ENCODE measurements at places on chromosomes 3 and 15.

- DNase-seq: no peak
Observed at GRCh38 chr3:183377307-183377959, 51.0 kb downstream of the MCF2L2 start.

DNA sequence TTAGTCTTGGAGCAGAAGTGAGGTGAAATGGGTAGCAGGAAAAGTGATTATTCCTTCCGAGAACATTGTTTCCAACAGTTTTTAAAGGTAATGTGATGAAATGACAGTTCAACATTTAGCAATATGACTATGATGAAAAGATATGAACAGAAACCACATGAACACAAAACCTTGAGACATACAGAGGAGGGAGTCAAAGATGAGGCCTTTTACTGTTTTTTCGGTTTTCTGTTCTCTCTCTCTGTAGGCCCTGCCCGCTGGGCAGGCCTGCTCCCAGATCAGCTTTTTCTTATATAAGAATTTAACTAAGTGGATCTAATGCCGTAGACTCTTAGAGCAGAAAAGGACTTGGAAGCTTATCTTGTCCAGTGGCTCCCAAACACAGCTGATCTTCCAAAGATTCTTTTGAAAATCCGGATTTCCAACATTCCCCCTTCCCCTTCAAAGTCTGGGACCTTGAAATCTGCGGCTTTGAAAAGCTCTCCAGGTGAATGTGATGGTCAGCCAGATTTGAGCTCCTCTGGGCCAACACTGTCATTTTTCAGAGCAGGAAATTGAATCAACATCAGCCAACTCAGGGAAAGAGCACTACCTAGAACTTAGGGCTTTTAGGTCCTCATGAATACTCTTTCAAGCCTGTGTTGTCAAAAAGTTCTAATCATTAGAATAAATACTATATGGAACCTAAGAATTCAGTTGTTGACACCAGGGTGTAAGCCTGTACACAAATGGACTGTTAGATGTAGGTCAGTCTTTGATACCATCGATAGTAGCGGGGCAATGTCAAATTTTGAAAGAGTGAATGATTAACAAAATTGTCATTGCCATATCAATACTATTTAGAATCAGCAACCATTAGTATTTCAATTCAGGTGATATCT, 372.7 kb downstream of the SHQ1 start:
- DNase-seq: peak; percentile 27

DNA sequence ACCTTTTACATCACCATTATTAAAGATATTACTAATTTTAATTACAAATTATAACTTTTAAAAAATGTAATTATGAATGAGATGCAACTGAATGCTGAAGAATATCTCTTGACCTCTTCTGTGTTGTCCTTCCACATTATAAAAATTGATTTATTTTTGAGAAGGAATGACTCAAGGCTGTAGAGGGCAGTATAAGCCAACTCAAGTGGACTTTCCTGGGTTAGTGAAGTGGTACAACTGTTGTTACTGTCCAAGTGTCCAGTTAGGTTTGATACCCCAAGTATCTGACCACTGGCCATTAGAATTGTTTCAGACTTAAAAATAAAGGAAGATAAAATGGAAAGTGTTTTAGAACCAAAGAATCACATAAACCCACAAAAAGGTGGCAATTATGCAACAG, 51.9 kb downstream of the BBX start:
- peak; percentile 41 for DNase-seq

DNA sequence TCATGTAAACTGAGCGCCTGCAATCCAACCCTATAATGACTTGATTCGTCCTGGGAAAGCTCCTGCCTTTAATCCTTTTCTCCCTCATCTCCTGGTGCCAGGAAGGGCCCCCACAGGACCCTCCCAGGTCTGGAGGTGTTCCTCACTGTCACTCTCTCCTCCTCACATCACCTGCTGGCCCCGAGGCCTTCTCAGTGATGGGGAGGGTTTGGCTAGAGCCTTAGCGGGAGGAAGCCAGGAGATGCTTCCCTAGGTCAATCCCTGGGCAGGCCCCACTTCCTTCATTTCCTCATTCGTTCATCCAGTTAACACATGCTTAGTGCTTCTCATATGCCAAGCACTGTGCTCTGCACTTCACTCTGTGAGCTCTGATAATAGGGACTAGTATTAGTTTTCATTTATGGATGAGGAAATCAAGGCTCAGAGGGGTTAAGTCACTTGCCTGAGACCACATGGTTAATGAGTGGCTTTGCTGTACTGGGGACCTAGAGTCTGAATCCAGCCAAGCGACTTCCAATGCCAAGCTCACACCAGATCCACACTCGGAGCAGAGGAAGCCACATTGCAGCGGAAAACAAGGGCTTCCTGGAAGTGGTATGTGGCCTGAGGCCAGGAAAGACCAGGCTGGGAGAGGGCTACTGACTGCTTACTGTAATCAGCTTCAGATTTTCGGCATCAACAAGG, 50.3 kb upstream of the CHRNB4 start:
- DNase-seq: no peak

- no peak for DNase-seq
Observed at GRCh38 chr3:124557-125179, 71.9 kb upstream of the CHL1 start.

DNA sequence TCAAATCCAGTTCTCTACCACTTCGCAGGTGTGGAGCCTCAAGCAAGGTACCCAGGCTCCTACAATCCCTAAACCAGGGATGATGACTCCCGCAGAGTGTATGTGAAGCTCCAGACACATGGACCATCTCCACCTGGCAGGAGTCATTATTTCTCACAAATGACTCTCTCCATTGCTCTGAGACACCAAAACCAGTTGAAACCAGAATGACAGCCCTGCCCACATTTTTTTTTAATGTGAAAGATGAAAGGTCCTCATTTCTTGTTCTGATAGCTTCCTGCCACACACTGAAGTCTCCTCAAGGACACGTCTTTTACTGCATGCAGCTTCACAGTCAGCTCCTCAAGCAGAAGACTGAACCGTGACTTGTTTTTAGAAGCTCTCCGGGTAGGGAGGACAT, 61.4 kb upstream of the ZBTB38 start:
- no peak for DNase-seq

GRCh38 chr3:17431004-17431403, 311.4 kb downstream of the TBC1D5 start:
- DNase-seq: peak; percentile 42

DNA sequence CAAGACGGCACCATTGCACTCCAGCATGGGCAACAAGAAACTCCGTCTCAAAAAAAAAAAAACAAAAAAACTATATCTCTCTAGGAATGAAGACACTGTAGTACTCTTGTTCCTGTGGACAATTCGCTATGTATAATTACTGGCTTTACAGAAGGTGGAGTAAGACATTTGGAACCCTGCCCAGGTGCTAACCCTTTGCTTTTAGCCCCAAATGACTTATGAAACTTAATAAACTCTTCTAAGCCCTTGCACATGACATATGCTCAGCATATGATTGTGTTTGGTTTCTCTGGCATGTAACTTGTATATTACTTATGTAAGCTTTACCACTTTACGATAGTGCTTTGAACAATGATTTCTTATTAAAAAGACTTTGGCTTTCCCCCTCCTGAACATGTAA, 27.3 kb upstream of the PRTG start:
- no peak for DNase-seq

DNA sequence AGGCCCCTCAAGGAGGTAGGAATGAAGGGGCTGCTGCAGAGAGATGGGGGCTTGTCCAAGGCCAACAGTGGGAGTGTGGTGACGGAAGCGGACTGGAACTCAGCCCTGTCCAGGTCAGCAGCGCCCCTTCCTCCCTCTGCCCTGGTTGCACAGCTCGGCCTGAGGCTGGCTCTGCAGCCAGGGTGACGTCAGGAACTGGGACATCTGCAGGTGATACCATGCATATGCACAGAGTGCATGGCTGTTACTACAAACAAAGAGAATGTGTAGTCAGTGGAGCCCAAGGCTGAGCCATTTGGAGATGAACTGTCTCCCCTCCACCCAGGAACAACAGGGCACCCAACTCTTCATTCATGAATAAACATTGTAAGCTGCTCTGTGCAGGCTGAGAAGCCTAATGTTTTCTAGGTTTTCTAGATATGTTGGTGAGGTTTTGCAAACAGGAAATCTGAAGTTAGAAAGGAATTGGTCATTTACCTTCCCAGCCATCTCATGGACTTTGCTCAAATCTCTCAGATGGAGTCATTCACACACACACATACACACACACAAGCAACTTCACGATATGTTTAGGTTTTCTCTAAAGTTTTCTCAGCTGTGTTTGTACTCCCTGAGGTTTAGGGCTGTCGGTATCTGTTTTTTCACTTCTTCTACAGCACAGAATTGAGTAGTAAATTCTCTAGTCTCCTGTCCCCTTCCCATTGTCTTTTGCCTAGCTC, 117.2 kb downstream of the TLE3 start:
- no peak for DNase-seq

DNA sequence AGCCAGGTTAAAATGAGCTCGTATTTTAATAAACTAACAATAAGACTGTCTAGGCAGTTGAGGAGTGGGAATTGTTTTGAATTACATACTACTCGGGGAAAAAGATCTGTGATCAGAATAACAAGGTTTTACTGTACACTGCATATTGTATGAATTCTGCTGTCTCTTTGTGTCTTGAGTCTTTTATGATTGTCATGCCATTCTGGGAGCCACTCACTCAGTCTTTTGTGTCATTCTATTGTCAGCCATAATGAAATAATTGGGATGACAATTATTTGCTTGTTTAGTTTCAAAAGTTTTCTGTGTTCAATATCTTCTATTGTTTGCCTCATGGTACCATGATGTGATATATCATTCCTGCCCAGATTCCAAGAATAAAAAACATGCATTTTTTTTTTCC, 339.6 kb upstream of the TBL1XR1 start:
- DNase-seq: no peak

- no peak for DNase-seq
Observed at GRCh38 chr3:83076041-83076440, 1314.6 kb upstream of the GBE1 start.

DNA sequence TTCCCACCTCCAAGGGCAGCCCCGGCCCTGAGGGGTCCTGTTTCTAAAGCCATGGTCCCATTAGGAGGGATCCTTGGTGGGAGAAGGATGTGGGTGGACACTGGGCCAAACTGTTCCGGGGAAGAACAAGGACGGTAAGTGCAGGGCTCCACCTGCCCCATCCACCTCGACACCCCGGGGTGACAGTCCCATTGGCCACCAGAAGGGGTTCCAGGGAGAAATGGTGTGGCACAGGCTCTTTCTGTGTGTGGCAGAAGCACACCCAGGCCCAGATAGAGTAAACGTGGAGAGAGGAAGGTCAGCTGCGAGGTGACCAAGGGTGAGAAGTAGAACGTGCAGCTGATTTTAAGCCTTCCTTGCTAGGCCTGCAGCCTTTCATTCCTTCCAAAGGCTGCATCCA, 12.0 kb downstream of the TKT start:
- no peak for DNase-seq

- DNase-seq: no peak
Observed at GRCh38 chr3:59660376-59660775, 610.6 kb upstream of the CFAP20DC start.

DNA sequence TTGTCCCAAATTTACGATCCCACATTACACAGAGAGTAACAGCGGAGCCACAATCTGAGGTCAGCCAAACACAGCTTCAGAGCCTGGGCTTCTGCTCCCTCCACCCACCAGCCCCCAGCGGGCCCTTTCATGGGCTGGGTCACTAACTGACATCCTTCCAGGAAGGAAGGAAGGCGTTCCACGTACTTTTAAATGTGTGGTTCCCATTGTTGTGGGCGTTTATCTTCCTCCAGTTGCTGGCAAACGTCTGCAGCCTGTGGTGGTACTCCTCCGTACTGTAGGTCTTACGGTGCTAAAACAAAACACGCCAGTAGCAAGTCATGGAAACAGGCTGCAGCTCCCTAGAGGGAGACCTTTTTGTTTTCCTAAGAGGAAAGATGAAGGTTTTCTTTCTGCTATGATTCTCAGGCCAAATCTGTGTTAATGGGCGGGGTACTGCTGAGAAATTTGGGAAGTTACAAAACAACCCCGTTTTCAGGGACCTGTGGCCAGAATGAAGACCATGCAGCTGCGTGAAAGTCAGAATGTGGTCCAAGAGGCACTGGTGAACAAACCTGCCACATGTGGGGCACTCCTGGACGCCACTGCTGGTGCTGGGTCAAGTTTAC, 7.6 kb downstream of the CTSH start:
- DNase-seq: no peak

- peak; percentile 33 for DNase-seq
Observed at GRCh38 chr3:177102553-177102952, 94.7 kb downstream of the TBL1XR1 start.

Measured in fibroblast of skin of scalp (primary cell).